Thoracic aorta (tissue), 2 donors: ENCODE measurements at places on chromosomes 16 and 17. TPM values are rescaled to one million over a fixed set of nuclear protein-coding genes. Genes with fewer than 3 reads are reported as not detected.

The ST6GALNAC1 gene
- total RNA-seq: 1.3 TPM

The COL1A1 gene
- 270 TPM for total RNA-seq

DNA sequence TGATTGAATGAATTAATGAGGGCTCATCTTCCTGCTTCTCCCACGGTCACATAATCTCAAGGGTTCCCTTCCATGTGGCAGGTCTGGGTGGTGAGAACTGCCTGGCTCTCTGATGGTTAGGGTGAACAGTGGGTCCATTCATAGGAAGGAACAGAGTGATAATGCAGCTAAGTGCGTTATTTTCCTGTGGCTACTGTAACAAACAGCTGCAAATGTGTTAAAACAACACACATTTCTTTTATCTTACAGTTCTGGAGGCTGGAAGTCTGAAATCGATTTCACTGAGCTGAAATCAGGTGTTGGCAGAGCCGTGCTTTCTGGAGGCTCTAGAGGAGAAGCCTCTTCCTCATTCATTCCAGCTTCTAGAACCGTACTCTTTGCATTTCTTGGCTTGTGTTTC is 95.3 kb downstream of the BMERB1 start:
- no peak overlapping the region for H3K4me3 ChIP-seq
- no peaks in the 10 kb centered on the region for H3K27me3 ChIP-seq
- DNase-seq: no peak
- peaks cover 2% of the 10 kb centered on the region for H3K36me3 ChIP-seq

DNA sequence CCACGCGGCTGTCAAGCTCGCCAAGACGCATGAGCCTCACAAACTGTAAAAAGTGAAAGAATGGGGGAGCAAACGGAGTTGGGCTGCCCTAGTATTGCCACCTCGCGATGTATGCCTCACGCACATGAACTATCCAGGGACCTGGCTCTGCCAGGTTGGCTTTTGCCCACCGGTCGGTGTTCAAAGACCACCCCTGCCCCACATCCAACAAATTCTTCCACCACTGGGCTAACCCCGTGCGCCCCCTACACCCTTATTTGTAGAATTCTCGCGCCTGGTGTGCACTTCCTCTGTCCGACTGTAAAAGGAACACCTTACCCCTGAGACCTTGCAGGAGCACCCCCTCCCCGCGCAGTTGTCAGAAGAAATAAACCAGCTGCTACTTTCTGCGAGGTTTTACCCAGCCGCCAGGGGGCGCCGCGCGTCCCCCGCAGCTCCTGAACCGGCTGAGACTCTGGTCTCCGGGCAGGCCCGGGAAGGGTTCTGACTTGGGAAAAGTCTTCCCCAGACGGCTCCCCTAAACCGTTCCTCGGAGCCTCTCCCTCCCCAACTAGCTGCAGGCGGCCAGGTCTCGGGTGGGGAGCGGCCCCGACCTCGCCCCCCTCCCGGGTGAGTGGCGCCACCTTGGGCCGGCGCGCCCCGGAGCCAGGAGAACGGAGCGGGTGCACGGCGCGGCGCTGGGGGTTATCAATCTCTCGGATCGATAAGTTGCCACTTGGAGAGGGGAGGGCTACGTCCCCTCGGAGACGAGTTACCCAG is 1.7 kb upstream of the ZNF423 start:
- H3K27ac ChIP-seq: peak overlapping the region; percentile 27
- peaks cover 4% of the 10 kb centered on the region for H3K4me1 ChIP-seq
- no peaks in the 10 kb centered on the region for H3K27me3 ChIP-seq
- no peak for DNase-seq

DNA sequence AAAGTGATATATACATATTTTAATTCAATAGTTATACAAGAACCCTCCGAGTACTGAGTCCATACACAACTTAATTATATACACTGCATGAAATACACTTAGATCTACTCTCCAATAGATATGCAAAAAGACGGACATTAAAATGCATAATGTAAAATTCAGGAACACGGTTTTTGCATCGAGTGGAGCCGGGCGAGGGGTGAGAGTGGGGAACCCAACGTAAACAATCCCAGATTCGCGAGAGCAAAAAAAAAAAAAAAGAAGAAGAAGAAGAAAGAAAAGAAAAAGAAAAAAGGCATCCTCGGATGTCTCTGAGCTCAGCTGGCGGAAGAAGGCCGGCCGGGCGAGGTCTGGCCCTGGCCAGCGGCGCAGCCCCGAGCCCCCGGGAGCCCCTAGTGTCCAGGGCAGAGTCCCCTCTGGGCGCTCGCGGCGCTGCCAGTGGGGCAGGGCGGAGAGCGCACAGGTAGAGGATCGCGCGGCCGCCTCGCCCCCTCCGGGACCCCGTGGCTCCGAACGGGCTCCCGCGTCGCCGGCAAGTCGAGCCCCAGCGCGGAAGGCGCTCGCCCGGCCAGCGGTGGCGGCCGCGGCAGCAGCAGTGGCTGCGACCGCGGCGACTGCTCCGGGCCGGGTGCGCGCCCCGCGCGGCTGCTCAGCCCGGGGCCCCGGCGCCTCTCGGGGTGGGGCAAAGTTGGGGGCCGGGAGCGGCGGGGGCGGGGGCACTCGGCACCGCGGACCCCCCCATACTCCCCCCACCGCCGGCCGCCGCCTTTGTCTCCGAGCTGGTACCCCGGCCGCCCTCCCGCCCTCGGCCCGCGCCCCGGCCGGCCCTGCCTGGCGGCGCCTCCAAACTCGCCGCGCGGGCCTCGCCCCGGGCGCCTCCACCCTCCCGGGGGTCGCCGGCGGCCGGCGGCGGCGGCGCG is 9.6 kb upstream of the ZFHX3 start:
- H3K36me3 ChIP-seq: no peaks in the 10 kb centered on the region
- H3K4me3 ChIP-seq: peak overlapping the region; percentile 86
- no peak for DNase-seq
- peak overlapping the region; percentile 99 for H3K27ac ChIP-seq
- peaks cover 27% of the 10 kb centered on the region for H3K4me1 ChIP-seq

GRCh38 chr17:8117980-8118768 is at the start of gene ALOXE3:
TSS of gene ALOXE3 (minus strand) at chr17:8118514. CDS start at chr17:8117990, 524 bp downstream.
- H3K36me3 ChIP-seq: no peaks in the 10 kb centered on the region
- peak within 1 kb of the TSS; percentile 37 for H3K27ac ChIP-seq
- peak within 1 kb of the TSS; percentile 80 for H3K4me3 ChIP-seq
- H3K27me3 ChIP-seq: peaks cover 12% of the 10 kb centered on the region
- peaks cover 33% of the 10 kb centered on the region for H3K4me1 ChIP-seq

DNA sequence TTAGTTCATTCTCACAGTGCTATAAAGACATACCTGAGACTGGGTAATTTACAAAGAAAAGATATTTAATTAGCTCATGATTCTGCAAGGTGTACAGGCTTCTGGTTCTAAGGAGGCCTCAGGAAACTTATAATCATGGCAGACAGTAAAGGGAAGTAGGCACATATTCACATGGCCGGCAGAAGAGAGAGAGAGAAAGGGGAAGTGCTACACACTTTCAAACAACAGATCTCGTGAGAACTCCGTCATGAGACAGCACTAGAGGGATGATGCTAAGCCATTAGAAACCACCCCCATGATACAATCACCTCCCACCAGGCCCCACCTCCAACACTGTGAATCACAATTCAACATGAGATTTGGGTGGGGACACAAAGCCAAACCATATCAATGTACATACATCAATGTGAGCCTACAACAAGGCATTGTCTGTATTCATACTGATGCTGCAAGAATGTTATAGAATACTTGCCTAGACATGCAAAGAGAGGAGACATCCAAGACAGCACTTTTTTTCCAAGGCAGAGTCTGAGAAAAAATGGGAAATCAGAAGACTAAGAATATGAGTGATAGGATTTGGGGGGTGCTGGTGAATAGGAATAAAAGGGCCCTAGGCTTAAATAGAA is 114.8 kb upstream of the XYLT1 start:
- no peak overlapping the region for H3K27ac ChIP-seq
- H3K4me1 ChIP-seq: no peaks in the 10 kb centered on the region
- no peak overlapping the region for H3K4me3 ChIP-seq
- H3K27me3 ChIP-seq: no peaks in the 10 kb centered on the region

- H3K27me3 ChIP-seq: no peaks in the 10 kb centered on the region
- no peak overlapping the region for H3K4me3 ChIP-seq
Observed at GRCh38 chr16:73724503-73724902, 572.1 kb upstream of the PSMD7 start.
